ENCODE measurements at places on chromosomes 6 and 20.

DNA sequence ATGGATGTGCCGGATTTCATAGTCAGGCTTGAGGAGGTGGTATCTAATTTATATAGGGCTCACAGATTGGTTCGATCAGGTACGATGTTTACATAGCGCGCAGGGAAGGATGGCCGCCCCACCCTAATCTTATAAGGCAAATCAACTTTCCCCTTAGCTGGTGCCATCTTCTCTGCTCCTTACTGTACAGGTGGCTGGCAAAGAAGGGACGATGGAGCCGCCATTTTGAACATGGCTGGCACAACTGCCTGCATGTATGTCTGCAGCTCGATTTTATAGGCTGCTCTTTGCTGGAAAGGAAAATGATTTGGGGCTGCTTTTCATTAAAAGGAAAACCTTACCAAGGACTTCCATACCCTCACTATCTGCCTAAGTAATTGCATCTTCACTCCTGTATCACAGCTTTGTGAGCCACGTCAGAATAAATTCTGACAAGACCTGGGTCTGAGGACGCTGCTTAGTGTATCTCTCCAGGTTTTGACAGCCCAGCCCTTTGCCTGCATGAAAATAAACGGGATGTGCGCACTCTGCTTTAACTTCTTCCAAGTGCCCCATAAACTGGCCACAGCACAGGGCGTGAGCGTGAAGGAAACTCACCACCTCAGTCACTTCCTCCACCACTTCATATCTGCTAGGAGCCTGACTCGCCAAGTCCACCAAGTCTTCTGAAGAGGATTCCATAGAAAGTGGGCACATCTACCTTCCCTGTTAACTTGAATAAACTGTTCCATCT is 109.4 kb upstream of the ARMC2 start:
- no peak for DNase-seq

GRCh38 chr20:64133951-64134407 is 26.6 kb upstream of the NPBWR2 start:
- no peak for DNase-seq

GRCh38 chr20:43821795-43822194 is 92.9 kb upstream of the TOX2 start:
- no peak for DNase-seq

- no peak for DNase-seq
Measured at GRCh38 chr6:105608711-105609374, 206.0 kb upstream of the PREP start.

DNA sequence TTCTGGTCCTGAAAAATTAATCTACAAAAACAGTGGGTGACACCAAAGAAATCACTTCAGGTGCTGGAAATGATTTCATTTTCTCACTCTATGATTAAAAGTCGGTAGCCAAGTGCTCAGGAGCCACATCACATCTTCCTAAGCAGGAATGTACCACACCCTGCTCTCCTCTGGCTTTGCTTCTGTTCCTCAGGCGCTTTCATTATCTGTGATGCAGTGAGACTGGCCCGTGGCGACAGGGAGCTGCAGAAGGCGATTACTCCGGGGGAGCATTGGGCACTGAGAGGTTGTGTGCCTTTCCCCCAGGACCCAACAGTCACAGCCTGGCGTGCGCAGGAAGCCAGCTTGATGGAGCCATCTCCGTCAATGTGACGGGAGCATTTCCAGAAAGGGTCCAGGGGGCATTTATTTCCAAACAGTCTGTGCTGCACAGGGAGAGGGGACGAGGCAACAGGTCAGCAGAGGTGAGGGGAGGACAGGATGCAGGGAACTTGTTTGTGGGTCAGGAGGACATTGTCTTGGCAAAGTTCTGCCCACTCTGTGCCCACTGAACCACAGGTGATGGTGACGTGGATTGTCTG is 5.6 kb upstream of the ZNF831 start:
- no peak for DNase-seq
